Keratinocyte (primary cell): ENCODE measurements at places on chromosomes 2 and 18.

DNA sequence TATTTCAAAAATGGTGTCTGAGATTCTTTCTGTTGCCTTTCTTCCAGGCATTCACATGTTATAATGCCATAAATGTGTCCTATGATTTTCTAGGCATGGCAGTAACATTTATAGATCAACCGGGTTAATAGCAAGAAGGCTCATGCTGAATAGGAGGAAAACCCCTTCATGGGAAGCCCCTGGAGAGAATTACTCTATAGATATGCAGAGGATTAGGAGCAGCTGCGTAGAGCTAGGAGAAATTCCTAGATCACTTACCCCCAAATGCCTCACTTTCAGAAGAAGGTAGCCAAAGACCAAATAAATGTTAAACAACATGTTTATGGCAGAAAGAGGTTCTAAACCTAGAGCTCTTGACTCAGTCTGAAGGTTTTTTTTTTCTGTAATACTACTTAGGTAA is 153.4 kb upstream of the CTNNA2 start:
- DNase-seq: no peak

DNA sequence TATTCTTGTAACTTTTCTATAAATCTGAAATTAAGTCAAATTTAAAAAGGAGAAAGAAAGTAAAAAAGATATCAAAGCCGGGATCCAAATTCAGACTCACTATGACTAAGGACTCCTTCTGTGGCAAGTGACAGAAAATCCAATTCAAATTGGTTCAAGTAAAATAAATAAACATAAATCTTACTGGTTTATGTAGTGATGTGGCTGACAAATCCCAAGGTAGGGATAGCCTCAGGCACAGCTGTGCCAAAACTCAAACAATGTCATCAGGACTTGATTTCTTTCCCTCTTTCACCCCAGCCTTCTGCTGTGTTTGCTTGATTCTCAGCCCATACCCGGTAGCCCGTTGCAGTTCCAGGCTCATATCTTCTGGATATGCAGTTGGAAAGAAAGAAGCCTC is 284.6 kb downstream of the SP3 start:
- DNase-seq: no peak

- no peak for DNase-seq
These were observed 5.3 kb upstream of the KCTD18 start for GRCh38 chr2:200515155-200515554.

DNA sequence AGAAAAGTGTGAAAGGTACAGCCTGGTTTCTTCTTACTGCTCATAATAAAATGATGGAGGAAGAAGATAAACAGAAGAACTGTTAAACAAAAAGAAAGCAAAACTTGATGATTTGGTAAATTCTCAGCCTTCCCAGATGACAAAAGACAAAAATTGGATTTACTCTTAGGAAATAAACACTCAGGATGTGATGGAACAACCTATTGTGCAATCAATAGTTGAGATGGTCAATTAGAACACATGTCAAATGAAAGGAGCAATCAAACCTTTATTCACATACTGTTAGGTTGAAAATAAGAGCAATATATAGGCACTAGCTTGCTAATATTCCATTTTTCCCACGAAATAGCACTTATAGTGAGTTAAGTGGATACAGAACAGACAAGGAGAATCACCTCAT is 1174.0 kb upstream of the SLC39A10 start:
- no peak for DNase-seq

- DNase-seq: no peak
These were observed 47.3 kb upstream of the TMEM200C start for GRCh38 chr18:5942591-5942990.

- no peak for DNase-seq
These were observed 148.2 kb upstream of the ITGA4 start for GRCh38 chr2:181308766-181309515.

GRCh38 chr18:48904091-48904490 is 46.7 kb downstream of the SMAD7 start:
- no peak for DNase-seq
